ENCODE measurements at places on chromosomes 7 and 10. TPM values are rescaled to one million over a fixed set of nuclear protein-coding genes. Genes with fewer than 3 reads are reported as not detected.
A peak's percentile ranks its signal among the peaks of the same experiment; 100 is the strongest.

GRCh38 chr7:105876964-105877601, 684 bp upstream of the ATXN7L1 start:
- no peaks in the 10 kb centered on the region for H3K27me3 ChIP-seq
- H3K4me1 ChIP-seq, result peaks cover 6% of the 10 kb centered on the region
- peak; percentile 84 for DNase-seq
- H3K27ac ChIP-seq, result no peak overlapping the region

DNA sequence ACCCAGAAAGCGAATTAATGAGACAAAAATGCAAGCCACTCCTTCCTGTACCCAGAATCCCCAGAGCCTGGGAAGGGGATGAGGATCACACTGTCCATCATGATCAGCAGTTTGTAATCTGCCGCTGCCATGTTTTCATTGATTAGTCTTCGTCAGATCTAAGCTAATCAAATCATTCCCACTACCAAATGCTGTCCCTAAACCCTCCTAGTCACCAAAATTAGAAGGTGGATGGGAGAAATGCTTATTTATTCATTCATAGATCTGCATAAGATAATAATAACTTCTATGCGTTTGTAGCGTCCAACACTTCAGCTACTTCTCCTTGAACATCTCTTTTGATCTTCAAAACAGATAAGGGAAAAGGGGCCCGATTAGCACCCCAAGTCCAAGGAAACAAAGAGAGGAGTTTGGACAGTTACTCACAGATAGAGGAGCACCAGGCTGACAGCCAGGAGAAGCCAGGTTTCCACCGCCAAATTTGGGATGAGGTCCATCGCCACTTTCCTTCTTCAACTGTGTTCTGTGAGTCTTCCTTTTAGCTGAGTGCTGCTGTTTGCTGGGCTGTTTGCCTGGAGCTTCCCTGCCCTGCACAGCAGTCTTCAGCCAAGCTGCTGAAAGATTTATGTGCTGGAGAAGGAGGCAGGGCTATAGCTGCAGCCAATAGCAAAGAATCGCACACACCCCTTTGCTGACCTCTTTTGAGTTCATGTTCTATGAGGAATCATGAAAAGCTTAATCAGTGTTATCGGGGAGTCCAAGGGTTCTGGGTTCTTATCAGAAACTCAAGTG, at the start of gene CYP3A5:
Gene CYP3A5, minus strand, starts transcription at position 597 of the 792 bp plus-strand sequence. Its CDS starts 100 bp downstream, at position 497.
- DNase-seq, result no peak
- no peak within 1 kb of the TSS for H3K27ac ChIP-seq
- H3K27me3 ChIP-seq, result no peaks in the 10 kb centered on the region
- H3K4me3 ChIP-seq, result no peak within 1 kb of the TSS
- H3K4me1 ChIP-seq, result no peaks in the 10 kb centered on the region
- H3K36me3 ChIP-seq, result no peaks in the 10 kb centered on the region

GRCh38 chr10:33793793-33794192, 459.3 kb upstream of the NRP1 start:
- H3K4me3 ChIP-seq, result no peak overlapping the region
- no peaks in the 10 kb centered on the region for H3K27me3 ChIP-seq

ATE1 gene
- total RNA-seq, result 29.8 TPM

GARIN1A gene
- total RNA-seq, result 2.1 TPM

- H3K4me3 ChIP-seq, result no peak overlapping the region
- H3K36me3 ChIP-seq, result no peaks in the 10 kb centered on the region
- no peaks in the 10 kb centered on the region for H3K27me3 ChIP-seq
- no peak overlapping the region for H3K27ac ChIP-seq
These were observed 240.9 kb upstream of the GRB10 start for GRCh38 chr7:51023547-51023946.

RAB19 gene
- not detected for total RNA-seq

GRCh38 chr7:110027385-110027784, 1063.5 kb upstream of the LRRN3 start:
- H3K4me1 ChIP-seq, result no peaks in the 10 kb centered on the region
- no peak overlapping the region for H3K27ac ChIP-seq
- H3K36me3 ChIP-seq, result no peaks in the 10 kb centered on the region
- no peaks in the 10 kb centered on the region for H3K27me3 ChIP-seq
- no peak for DNase-seq

GRCh38 chr10:88791924-88792323, 10.6 kb upstream of the LIPM start:
- no peak overlapping the region for H3K27ac ChIP-seq
- no peaks in the 10 kb centered on the region for H3K36me3 ChIP-seq
- peaks cover 32% of the 10 kb centered on the region for H3K4me1 ChIP-seq
- no peak overlapping the region for H3K4me3 ChIP-seq

VWDE gene
- total RNA-seq, result under 0.01 TPM

GRCh38 chr10:96269438-96270300, 1.7 kb downstream of the BLNK start:
- H3K27me3 ChIP-seq, result no peaks in the 10 kb centered on the region
- no peak overlapping the region for H3K27ac ChIP-seq
- no peak for DNase-seq
- no peaks in the 10 kb centered on the region for H3K36me3 ChIP-seq

- DNase-seq, result no peak
- H3K36me3 ChIP-seq, result peaks cover 6% of the 10 kb centered on the region
- peaks cover 4% of the 10 kb centered on the region for H3K4me1 ChIP-seq
These were observed 163.6 kb downstream of the PIP4K2A start for GRCh38 chr10:22550732-22551131.

CYP26A1 gene
- not detected for total RNA-seq

CARD11 gene
- total RNA-seq, result not detected

GRCh38 chr10:131556897-131557495, 245.5 kb upstream of the TCERG1L start:
- H3K36me3 ChIP-seq, result no peaks in the 10 kb centered on the region
- no peaks in the 10 kb centered on the region for H3K27me3 ChIP-seq
- DNase-seq, result peak; percentile 15

DNA sequence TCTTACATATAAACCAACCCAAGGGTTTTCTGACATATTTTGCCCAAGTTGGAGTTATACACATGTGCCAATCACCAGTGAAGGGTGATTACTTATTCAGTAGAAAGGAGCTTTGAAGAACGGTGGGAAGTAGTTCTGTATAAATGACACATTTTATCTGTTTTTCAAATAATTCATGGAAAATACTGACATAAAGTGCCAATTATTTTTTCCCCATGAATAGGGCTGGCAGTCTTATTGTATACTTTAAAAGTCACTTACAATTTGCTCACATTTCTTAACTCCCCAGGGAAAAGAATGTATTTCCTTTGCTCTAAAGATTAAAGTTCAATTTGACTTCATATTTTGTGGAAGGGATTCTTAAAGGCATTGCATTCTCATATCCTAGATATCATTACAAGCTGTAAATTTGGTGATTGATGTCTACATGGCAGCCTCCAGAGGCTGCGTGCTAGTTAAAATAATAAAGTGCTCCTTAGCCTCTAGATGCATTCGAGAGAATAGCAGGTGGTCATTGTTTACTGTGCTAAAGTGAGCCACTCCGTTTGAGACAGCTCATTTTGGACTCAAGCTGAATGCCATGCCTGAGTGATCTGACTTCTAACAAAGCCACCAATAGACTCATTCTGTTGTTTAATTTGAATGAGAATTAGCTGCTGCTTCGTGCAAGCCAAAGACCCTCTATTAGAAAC, 148.8 kb upstream of the NRP1 start:
- H3K27ac ChIP-seq, result no peak overlapping the region
- peak; percentile 68 for DNase-seq
- no peaks in the 10 kb centered on the region for H3K4me1 ChIP-seq
- H3K27me3 ChIP-seq, result no peaks in the 10 kb centered on the region

GRCh38 chr7:111067682-111068081, 23.2 kb upstream of the LRRN3 start:
- H3K36me3 ChIP-seq, result no peaks in the 10 kb centered on the region
- H3K27ac ChIP-seq, result no peak overlapping the region
- H3K4me3 ChIP-seq, result no peak overlapping the region
- DNase-seq, result no peak

Measured in osteoblast (primary cell).